ENCODE measurements at places on chromosomes 6 and 20.

DNA sequence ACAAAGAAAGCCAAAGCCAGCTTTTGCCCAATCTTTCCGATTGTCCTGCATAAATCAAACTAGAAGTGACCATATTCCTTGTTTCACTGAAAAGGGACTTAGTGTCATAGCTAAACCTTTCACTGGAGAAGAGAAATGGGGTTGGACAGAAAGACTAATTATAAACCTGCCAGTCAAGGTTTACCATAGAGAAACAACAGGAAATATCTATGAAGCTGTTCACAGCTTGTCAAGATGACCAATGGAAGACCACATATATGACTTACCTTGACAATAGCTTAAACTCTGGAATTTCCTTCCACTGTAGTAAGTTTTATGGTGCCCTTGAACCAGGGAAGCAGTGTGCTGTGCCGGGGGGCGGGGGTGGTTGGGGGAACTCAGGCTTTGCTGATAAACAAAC, 107.7 kb upstream of the PHACTR1 start:
- DNase-seq = no peak

DNA sequence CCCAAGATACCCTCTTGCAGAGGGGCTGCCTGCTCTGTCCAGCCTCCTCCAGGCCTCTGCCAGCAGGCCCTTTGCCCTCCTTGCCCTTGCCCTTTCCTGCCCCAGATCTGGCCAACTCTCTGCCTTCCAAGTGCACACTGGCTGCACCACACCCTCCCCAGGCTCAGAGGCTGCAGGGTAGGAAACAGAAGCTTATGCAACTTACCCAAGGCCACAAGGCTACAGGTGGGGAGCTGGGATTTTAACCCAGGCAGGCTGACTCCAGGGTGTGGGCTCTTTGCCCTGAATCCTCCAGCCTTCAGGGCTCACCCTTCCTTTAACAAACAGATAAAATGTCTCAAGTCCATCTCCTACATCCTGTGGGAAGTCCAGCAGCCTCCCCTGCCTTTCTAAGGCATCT, 14.5 kb upstream of the TRAF3IP2 start:
- no peak for DNase-seq

- DNase-seq = no peak
Measured at GRCh38 chr6:151680846-151681432, 126.5 kb upstream of the ESR1 start.

DNA sequence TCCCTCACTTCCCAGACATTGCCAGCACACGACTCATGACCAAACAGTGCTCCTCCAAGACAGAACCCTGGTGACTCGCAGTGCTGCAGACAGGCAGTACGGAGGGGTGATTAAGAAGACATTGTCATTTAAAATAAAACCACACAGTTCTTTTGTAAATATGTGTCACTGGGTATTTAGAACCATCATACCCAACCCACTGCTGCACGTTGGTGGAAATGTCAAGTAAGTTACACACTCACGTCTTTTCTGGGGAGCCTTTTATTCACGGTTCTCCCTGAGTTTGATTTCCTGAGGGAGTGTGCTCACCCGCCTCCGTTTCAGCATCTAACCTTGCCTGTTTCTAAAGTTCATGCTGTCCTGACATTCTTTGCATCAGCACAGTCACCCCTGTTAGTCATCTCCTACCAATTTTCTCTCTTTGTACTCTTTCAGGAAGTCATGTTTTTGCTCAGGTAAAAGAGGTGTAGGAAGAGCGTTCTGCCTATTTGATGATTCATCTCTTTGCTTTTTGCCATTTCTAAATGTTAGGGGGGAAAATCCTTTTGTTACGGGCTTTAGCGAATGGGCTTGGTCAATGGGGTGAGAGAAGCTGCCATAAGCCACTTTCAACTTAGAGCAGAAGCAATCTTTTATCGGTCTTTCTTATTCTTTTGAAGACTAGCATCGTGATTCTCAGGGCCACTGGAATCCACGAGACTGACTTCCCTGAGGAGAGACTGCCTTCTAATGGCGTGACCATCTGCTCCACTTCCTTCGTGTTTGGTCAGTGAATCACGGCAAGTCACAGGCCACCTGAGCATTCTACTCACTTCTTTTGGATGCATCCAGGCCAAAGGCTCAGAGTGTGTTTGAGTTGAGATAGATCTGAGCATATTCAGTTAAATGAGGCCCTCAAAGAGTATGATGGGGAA, 512.8 kb upstream of the JARID2 start:
- DNase-seq = no peak

GRCh38 chr6:140782941-140783340, 1349.8 kb upstream of the GJE1 start:
- no peak for DNase-seq

GRCh38 chr6:38730140-38730862, 15.2 kb downstream of the DNAH8 start:
- DNase-seq = no peak

- peak; percentile 21 for DNase-seq
Measured at GRCh38 chr20:32534661-32535240, 50.4 kb downstream of the NOL4L start.

- DNase-seq = no peak
Measured at GRCh38 chr20:53444401-53445149, 149.1 kb downstream of the ZNF217 start.

GRCh38 chr6:96394727-96395126, 126.9 kb upstream of the UFL1 start:
- no peak for DNase-seq

- DNase-seq = no peak
Measured at GRCh38 chr6:36627801-36628246, 33.7 kb downstream of the SRSF3 start.

DNA sequence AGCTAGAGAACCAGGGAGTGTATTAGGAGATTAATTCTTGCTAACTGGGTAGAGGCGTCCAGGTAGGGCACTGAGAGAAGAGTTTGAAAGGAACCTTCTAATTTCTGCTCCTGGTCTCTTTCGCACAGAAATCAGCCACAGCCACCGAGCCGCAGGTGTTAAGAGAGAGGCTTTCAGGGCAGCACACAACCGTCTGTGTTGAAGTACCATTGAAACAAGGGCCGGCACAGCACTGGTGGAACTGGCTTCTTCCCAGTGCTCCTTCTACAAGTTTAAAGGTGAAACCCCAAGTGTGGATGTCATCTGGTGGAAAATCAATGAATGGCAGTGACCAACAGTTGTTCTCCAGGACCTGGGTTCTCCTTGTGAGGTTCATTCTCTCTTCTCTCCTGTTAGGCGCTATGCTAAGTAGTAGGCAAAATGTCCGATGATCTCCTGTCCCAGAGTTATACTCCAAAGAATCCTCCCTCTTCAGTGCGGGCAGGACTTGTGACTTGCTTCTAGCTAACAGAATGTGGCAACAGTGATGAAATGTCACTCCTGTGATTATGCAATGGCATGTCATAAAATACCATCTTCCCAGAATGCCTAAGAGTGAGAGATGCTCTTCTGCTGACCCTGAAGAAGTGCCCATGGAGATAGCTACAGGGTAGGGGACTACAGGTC, 15.0 kb upstream of the RIN2 start:
- DNase-seq = no peak

- no peak for DNase-seq
Measured at GRCh38 chr6:46637145-46637544, 15.5 kb downstream of the CYP39A1 start.

- no peak for DNase-seq
Measured at GRCh38 chr6:147595961-147596360, 87.5 kb downstream of the SAMD5 start.

DNA sequence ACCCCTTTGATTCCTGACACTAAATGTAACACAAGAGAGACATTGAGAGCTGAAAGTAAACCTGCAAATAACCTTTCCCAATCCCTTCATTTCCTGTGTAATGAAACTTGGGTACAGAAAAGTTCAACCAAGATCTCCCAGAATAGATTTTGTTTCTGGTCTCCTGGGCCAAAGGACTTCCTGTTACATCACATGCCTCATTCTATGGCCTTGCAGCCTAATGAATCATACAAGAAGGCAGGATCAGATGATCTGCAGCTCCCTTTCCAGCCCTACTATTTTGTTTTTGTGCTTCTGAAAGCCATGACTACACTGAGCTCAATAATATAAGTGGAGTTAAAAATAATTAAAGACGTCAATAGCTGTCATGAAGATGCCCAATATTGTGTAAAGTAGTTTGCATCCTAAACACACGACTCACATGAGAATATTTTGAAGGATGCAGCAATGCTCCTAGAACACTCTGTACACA, 73.4 kb upstream of the NOX3 start:
- no peak for DNase-seq

- DNase-seq = no peak
Measured at GRCh38 chr6:162198925-162199324, 528.6 kb downstream of the PRKN start.

DNA sequence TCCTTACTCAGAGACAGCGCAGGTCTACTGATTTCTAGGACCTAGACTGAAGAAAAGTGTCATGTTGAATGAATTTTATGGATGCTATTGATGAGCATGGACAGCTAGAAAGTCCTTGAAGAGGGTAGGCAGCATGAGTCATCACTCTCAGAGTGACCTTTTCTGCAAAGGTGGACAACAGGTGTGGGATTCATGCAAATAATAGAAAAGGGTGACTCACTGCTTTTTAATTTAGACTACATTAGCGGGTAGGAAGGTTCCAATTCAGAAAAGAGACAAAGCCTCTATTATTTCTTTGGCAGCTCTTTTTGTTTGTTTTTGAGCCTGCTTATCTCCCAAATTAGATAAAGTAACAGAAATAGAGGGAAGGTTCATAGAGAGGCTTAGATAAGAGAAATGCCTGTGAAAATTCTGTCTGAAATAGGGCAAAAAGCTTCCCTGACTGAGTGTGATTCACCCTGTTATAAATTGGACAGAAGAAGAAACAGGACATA, 191.4 kb downstream of the TENT5A start:
- no peak for DNase-seq

DNA sequence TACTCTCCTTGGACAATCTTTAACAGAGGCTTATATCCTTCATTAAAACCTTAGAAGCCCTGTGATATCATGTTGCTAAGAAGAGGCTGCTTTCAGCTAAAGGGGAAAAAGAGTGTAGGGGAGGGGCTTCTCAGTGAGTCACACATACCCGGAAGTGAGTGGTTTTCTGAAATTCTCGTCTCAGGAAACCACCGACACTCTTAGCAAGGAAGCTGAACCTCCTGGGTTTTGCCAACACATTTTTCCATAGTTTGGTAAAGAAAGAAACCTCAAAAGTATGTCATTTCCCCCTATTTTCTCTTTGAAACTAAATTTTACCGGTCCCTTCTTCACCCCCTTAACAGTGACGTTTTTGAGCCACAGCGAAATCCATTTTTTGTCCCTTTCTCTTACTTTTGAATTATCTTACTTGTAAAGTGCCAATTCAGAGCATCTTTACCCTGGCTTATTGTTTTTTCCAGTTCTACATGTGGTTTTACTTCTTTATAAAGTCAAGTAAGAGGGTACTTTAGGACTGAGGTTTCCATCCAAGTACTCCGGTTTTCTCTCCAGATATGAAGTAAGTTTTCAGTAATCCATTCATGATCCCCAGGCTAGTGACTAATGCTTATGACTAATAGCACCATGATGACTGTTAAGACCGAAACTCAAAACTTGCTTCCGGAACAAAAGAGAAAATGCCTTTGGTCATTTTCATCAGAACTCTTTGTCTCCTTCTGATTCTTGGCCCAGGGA, 219.3 kb downstream of the ARHGAP18 start:
- DNase-seq = no peak

- no peak for DNase-seq
Measured at GRCh38 chr6:3847521-3847920, 1.7 kb upstream of the FAM50B start.

GRCh38 chr20:42192321-42192720, 574.1 kb upstream of the CHD6 start:
- DNase-seq = no peak

- DNase-seq = no peak
Measured at GRCh38 chr20:50360218-50360672, 149.9 kb upstream of the PTPN1 start.

GRCh38 chr6:135030056-135030473, 24.6 kb downstream of the HBS1L start:
- DNase-seq = no peak

DNA sequence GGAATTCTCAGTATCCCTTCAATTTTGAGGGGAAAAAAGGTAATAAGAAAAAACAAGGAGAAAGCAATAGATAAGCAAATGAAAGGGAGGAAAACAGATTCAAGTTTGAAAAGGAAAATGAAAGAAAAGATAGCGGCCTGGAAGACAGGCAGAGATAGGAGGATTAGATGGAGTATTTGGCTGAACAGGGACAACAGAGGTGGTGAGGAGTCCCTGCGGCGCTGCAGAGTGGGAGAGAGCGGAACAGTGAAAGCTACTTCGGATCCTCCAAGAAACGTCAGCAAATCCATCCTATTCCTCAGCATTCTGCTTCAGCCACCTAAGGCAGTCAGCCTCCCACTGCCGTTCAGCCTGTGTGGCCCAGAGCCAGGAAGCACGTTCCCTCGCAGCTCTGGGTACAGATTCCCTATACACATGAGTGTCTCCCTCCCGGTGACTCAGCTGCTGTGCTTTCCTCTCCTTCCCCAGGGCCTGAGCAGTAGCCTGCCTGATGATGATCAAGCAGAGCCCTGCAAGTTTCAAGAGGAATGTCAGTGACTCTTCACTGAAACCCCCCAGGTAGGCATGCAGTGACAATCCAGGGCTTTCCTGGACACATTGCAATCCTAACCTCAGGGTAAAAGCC, 43.4 kb upstream of the CDYL start:
- no peak for DNase-seq

DNA sequence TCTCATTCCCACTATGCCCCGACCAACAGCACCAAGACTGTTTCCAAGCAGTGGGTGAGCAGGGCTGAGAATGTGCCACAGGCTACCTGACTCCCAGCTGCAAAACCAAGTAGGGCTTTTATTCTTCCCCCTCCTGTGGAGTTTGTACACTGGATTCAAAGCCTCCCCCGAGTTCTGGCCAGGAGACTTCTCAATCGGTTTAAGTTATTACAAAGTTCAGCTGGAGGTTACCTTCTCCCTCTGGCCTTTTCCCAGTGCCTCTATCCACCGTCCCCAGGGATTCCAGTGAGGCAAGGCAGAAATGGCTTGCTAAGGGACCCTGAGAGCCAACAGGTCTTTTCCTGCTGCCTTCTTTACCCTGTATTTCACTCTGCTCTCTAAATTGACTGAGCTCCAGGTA, 217.0 kb downstream of the ADGRG6 start:
- no peak for DNase-seq

DNA sequence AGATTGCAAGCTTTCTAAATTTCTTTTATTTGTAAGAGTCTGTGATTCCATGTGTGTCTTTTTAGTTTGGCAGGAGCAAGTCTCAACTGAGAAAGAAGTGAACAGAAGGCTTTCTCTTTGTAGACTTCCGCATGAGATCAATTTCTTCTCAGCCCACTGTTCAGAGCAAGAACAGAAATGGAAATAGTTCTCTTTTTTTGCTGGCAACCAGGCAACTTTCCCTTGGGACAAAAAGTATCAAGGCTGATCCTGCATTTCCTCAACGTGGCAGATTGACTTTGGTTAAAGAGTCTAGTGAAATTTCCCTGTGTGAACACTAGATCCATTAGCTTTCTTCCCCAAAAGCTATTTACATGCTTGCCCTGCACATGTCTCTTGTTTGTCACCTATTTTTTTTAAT, 46.8 kb upstream of the JAG1 start:
- no peak for DNase-seq

- DNase-seq = no peak
Measured at GRCh38 chr6:17015551-17016381, 86.1 kb upstream of the STMND1 start.

Measured in NCI-H1436 (cell line).